Forelimb muscle (tissue), 1 donor: ENCODE measurements at places on chromosomes 12 and 14. TPM values are rescaled to one million over a fixed set of nuclear protein-coding genes. Genes with fewer than 3 reads are reported as not detected.

Gene KCNK10
- not detected for polyA plus RNA-seq

Gene CDCA3
- polyA plus RNA-seq: 17.5 TPM

Gene TRMT61A
- 7.2 TPM for polyA plus RNA-seq

Gene ANAPC7
- 62.4 TPM for polyA plus RNA-seq

Gene RAPGEF3
- polyA plus RNA-seq: 11.6 TPM

Gene P2RX2
- polyA plus RNA-seq: not detected

Gene MUCL1
- not detected for polyA plus RNA-seq

Gene FOXN4
- 0.15 TPM for polyA plus RNA-seq

Gene SMCO2
- not detected for polyA plus RNA-seq

Gene AACS
- polyA plus RNA-seq: 24.5 TPM

Gene COL2A1
- 16.9 TPM for polyA plus RNA-seq

Gene GRIP1
- 1.1 TPM for polyA plus RNA-seq

Gene GLT8D2
- 51.9 TPM for polyA plus RNA-seq

Gene SLC41A2
- polyA plus RNA-seq: 2.2 TPM

Gene SLC4A8
- 0.65 TPM for polyA plus RNA-seq

Gene GLIPR1L1
- polyA plus RNA-seq: 0.20 TPM

Gene SLCO1B1
- polyA plus RNA-seq: not detected

Gene C12orf60
- polyA plus RNA-seq: 1.1 TPM

Gene PDE3A
- 7.9 TPM for polyA plus RNA-seq

Gene GYS2
- 0.24 TPM for polyA plus RNA-seq

Gene CLEC4C
- 0.23 TPM for polyA plus RNA-seq

Gene RHOJ
- 25.9 TPM for polyA plus RNA-seq

Gene DLGAP5
- polyA plus RNA-seq: 8.6 TPM

Gene PRB2
- polyA plus RNA-seq: not detected

Gene APOF
- not detected for polyA plus RNA-seq

Gene A2ML1
- polyA plus RNA-seq: 0.14 TPM

Gene LGR5
- polyA plus RNA-seq: 4.5 TPM

Gene ACRBP
- polyA plus RNA-seq: 2.0 TPM

Gene PTGDR
- 0.18 TPM for polyA plus RNA-seq

Gene GDF3
- not detected for polyA plus RNA-seq

Gene KLHL33
- polyA plus RNA-seq: 1.1 TPM

Gene NR1H4
- polyA plus RNA-seq: not detected

Gene CRY1
- polyA plus RNA-seq: 14.9 TPM

Gene SLC38A4
- 9.9 TPM for polyA plus RNA-seq
